ENCODE measurements at places on chromosomes 4 and X.

DNA sequence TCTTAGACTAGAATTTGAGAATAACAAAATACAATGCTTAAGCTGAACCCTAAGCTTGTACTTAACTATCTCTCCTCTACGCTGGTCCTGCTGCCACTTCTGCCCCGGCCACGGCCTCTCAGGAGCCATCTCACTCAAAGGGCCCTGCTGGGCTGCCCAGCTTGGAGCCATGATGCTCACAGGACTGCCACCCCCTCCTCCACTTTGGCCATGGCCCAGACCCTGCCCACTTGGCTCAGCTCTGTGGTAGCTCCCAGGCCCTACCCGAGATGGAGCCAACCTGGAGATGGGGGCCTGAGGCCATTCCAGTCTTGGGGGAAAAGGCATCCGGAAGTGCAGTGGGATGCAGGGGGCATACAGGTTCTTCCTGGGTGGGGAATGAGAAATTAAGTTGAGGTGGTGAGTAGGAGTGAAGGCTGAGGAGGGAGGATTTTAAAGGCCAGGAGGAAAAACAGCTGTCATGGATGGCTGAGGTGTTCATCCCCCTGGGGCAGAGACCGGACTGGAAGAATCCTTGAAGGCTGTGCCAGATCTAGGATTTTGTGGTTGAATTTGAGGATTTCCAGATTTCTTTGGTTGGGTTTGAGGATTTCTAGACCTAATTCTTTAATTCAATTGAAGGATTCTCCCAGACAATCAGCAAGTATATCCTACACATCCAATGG, 824 bp downstream of the SASH3 start:
- no peak for DNase-seq

DNA sequence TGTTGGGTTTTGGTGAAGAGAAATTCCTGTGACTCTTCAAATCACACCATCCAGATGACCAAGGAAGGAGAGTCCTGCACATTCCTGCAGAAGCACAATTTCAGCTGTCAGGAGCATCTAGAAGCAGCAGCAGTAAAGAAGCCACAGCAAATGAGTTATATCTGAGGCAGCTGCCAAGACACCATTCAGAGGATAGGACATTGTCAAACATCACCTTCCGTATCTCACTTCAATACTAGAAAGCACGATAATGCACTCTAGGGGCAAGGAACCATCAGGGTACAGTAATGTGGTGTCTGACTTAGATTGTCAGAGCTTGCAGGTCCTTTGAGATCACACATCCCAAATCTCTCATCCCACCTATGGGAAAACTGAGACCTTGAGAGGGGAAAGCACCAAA, 134.5 kb downstream of the COL4A6 start:
- no peak for DNase-seq

DNA sequence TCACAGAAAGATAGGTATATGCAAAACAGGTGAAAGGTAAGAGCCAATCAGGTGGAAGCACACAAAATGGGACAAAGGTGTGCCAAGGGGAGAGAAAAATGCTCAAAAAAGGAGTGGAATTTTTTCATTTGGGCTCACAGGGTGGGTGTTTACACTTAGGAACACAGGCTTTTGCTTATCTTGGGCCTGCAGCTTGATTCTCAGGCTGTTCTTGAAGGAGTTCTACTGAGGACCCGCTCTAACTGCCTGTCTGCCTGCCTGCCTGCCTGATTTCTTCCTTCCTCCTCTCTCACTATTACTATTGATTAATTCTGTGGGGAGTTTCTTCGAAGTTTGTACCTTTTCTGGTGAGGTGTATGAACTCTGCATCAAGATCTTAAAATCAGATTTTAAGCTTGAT, 120.3 kb upstream of the CTSO start:
- no peak for DNase-seq

DNA sequence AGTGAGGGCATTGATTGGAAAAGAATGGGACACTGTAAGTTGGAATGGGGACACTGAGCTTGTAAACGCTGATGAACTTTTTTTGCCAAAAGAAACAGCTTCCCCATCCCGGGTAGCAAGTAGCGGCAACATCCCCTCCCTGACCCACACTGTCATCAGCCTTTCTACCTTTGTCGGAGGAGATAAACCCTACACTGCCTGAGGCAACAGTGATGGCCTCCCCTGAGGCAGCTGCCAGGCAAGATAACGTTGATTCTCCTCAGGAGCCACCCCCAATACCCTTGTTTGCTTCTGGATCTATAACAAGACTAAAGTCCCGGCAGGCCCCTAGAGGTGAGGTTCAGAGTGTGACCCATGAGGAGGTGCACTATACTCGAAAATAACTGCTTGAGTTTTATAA, 10.3 kb upstream of the RAB33B start:
- no peak for DNase-seq

GRCh38 chr4:121208244-121209007, 44.3 kb upstream of the TNIP3 start:
- DNase-seq: no peak

DNA sequence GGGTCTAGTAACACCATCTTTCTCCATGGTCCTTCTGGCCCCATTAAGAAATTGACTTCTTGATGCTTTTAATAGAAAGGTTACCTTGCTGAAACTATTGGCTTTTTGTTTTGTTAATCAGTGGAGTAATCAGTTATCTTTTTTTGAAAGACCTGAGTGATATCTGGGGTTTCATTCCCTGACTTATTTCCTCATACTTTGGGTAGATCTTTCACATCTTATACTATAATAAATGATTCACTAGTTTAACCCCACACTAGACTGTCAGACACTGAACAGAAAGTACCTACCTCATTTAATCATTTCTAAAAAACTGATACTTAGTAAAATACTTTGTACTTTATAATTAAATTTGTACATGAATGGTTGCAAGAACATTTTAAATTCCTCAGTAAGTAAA, 1021.1 kb downstream of the STIM2 start:
- DNase-seq: no peak

- no peak for DNase-seq
Observed at GRCh38 chrX:3227526-3227925, 118.9 kb downstream of the MXRA5 start.

DNA sequence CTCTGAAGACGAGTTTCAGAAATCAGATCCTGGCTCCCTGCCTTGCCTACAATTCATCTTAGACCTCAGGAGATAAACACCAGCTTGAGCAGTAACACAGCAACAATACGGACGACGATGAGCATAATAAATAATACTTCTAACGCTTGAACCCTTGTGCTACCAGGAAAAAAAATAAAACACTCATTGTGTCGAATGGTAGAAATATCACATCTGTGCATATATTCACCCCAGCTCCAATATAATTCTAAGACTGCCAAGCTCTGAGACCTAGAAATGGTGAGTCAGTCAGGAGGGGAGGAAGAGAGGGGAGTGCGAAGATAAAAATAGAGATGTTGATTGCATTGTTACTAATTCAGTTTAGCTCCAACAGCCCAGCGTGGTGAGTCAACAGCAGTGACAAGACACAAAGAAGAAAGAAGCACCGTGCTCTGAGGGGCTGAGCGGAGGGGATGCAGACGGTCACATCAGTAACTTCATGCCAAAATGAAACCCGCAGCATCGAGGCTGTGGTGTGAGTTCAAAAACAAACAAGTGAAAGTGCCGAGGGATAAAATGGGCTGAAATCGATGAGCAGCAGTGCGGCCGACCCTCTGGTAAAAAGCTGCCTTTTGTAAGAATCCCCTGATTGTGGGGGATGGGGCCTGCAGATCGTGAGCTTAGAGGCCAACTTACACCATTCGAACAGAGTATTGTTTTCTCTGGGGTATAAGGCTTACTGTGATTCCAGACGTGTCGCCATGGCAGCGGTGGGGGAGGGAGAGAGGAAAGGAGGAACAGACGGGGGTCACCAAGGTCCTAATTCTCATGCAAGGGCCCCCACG, 150.4 kb downstream of the MGST2 start:
- DNase-seq: peak; percentile 35

- DNase-seq: no peak
Observed at GRCh38 chr4:169142391-169142790, 128.4 kb downstream of the SH3RF1 start.

DNA sequence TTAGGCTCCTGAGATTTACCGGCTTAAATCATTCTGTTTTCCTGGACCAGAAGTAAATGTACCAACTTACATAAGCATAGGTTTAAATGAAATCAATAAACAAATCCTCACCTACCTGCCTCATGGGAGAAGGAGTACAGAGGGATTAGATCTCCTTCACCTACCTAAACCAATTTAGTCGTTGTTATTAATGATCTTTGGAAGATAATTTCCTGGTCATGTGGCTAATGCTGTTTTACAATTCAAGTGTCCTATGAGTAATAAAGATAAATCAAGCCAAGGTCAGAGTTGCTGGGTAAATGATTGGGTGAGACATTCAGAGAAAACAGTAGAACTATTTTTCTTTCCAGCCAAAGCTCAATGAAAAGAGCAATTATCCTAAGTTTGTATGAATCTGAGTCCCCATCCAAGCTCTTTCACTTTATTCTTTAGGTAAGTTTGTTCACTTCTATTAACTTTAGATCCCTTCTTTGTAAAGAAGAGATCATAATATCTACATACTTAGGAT, 423.0 kb upstream of the FAM241A start:
- no peak for DNase-seq

GRCh38 chr4:110636171-110636679, 13.3 kb upstream of the PITX2 start:
- DNase-seq: no peak

GRCh38 chr4:52290466-52290865, 239.4 kb downstream of the SPATA18 start:
- no peak for DNase-seq

DNA sequence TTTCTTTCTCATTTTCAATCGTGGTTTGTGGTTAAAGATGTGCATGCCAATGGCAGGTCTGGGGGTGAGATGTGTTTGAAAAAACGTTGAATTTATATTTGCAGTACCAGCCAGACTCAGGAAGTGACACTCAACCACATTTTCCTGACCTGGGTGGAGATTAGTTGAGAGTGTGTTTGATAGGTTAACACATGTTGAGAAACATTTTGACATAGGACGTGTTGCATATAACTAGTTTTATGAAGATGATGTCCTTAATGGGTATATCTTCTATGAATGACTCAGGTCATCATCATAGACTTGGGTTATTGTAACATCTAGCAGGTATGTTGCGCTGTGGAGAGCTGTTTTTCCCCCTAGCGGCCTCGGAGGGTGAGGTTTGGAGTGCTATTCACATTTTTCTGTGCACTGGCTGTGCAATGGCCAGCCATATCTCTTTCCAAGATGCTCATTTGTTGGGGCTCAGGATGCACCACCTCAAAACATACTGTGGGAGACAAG, 21.7 kb upstream of the CD38 start:
- DNase-seq: peak; percentile 81

Data from activated T-cell treated with anti-CD3 and anti-CD28 coated beads, Interleukin-2, amount 50 U/mL, for 24 hours (primary cell).